Natural killer cell treated with Interleukin-12 subunit alpha and Interleukin-12 subunit beta and Interleukin-15 and Interleukin-18, amount 100 ng/mL, for 72 hours (primary cell): ENCODE measurements at places on chromosomes 7 and 10. TPM values are rescaled to one million over a fixed set of nuclear protein-coding genes. Genes with fewer than 3 reads are reported as not detected.

OR6B1 gene
- not detected for total RNA-seq

CD36 gene
- not detected for total RNA-seq

CXCL12 gene
- not detected for total RNA-seq

CTBP2 gene
- total RNA-seq = 76.4 TPM

STK17A gene
- 67.6 TPM for total RNA-seq

ZNF425 gene
- 1.4 TPM for total RNA-seq

DNA sequence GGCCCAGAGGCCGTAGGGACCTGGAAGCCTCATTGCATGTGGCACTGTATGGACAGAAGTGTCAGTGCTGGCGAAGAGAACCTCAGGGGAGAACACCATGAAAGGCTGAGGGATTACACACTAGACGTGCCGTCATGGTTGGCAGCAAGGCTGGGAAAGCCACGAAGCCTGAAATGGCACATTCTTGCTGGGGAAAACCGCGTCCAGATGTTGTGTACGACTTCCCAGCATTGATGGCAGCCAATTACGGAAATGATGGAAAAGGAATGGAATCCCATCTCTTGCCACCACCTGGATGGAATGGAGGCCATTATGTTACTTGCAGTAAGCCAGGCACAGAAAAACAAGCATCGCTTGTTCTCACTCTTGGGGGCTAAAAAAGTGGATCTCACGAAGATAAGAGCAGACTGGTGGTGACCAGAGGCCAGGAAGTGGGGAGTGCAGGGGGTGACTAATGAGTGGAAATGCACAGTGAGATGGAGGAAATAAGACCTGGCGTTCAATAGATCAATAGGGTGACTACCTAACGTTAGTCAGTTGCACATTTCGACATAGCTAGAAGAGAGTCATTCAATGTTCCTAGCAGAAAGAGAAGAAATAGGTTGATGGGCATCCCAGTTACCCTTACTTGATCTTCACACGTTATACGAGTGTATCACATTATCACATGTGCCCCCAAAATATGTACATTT, 14.6 kb upstream of the PWWP2B start:
- DNase-seq = peak; percentile 60
- no peaks in the 10 kb centered on the region for H3K27me3 ChIP-seq
- peak overlapping the region; percentile 36 for H3K4me3 ChIP-seq
- peaks cover 26% of the 10 kb centered on the region for H3K4me1 ChIP-seq

DNA sequence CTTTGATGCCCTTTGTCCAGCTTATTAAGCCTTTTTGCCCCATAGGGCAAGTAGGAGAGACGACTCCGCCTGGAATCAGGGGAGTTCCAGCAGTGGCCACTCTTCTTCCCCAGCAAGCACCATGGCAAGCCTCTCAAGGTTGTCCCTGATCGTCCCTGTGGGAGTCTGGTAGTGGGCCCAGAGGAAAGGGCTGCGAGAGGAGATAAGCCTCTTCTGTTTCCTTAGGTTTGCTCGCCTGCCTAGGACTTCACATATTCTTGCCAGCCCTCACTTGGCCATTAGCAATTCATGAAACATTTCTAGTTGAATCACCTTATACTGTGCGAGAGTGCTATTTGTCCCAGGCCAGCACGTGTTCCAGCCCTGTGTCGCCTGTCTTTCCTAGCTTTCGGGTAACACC, 47.8 kb upstream of the CPN1 start:
- no peak for DNase-seq
- peaks cover 4% of the 10 kb centered on the region for H3K4me1 ChIP-seq
- H3K27ac ChIP-seq = no peak overlapping the region
- no peaks in the 10 kb centered on the region for H3K36me3 ChIP-seq

DNA sequence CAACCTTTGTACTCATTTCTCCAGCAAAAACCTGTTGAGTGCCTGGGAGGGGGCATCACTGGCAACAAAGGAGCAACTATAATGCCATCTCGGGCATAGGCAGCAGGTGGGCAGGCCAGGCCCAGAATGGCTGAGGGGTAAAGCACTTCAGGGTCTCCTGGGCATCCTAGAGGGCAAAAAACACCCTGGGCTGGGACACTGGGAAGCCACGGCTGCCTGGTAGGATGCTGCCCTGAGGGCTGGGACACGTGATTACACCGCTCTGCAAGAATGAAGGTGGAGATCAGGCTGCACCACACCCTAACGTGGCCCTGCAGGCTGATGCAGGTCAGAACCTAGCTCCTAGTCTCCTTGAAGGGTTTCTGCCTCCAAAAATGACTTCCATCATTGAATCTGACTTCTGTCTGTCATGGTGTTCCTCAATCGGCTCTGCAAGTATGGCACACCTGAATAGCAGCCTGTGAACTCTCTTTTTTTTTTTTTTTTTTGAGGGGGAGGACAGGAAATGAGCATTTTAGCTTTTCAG, 4.5 kb upstream of the TRAPPC14 start:
- no peaks in the 10 kb centered on the region for H3K36me3 ChIP-seq
- no peak overlapping the region for H3K27ac ChIP-seq
- peaks cover 29% of the 10 kb centered on the region for H3K27me3 ChIP-seq
- no peak for DNase-seq

- H3K27me3 ChIP-seq = no peaks in the 10 kb centered on the region
- DNase-seq = no peak
- peak overlapping the region; percentile 11 for H3K27ac ChIP-seq
- H3K4me1 ChIP-seq = peaks cover 17% of the 10 kb centered on the region
Observed at GRCh38 chr7:583410-584121, 63.9 kb upstream of the PDGFA start.

GRCh38 chr10:70982443-70982842, 94.1 kb upstream of the PCBD1 start:
- peak overlapping the region; percentile 80 for H3K27ac ChIP-seq
- H3K4me1 ChIP-seq = peaks cover 44% of the 10 kb centered on the region
- no peak for DNase-seq
- peak overlapping the region; percentile 69 for H3K4me3 ChIP-seq

DNA sequence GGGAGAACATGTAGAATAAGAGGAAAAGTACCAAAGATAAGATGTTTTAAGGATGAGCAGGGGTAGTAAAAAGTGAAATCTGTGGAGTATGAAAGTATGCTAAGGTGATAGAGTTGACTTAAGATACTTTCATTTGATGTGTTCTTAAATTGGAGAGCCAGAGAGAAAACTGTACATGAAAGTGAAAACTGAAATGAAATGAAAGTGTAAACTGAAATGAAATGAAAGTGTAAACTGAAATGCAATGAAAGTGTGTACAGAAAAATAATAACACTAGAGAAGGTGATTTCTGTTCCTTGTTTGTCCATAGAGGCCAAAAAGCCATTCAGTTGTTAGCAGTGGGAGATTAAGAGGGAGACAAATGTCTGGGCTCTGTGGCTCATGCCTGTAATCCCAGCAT, 17.5 kb downstream of the AHR start:
- no peak for DNase-seq
- no peak overlapping the region for H3K4me3 ChIP-seq
- H3K4me1 ChIP-seq = peaks cover 7% of the 10 kb centered on the region
- H3K27me3 ChIP-seq = no peaks in the 10 kb centered on the region
- H3K27ac ChIP-seq = no peak overlapping the region

DNA sequence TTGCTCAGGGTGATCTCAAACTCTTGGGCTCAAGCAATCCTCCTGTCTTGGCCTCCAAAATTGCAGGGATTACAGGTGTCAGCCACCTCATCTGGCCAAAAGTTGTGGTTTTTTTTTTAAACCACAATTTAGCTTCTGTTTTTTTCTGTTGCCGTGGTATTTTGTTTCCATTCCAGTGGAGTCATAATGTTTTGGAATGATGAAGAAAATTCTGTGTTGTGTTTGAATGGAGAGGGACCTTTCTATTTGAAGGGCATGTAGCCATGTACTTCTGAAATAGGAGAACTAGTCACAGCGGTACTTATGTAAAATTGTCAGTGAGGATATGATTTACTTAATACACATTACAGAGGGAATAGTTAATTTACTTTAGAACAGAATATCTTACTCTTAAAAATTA, 201.3 kb downstream of the ARL4A start:
- peaks cover 7% of the 10 kb centered on the region for H3K27me3 ChIP-seq
- H3K4me3 ChIP-seq = no peak overlapping the region
- H3K4me1 ChIP-seq = no peaks in the 10 kb centered on the region
- no peak for DNase-seq

GRCh38 chr7:24740871-24741270, 16.4 kb downstream of the GSDME start:
- H3K27ac ChIP-seq = no peak overlapping the region
- H3K4me3 ChIP-seq = no peak overlapping the region
- no peak for DNase-seq
- H3K27me3 ChIP-seq = peaks cover 26% of the 10 kb centered on the region

GRCh38 chr10:93826355-93826754, 67.4 kb upstream of the SLC35G1 start:
- no peaks in the 10 kb centered on the region for H3K36me3 ChIP-seq
- H3K4me1 ChIP-seq = peaks cover 3% of the 10 kb centered on the region
- H3K27me3 ChIP-seq = peaks cover 35% of the 10 kb centered on the region
- no peak overlapping the region for H3K4me3 ChIP-seq
- no peak overlapping the region for H3K27ac ChIP-seq

GRCh38 chr7:27364344-27364758, 121.7 kb downstream of the EVX1 start:
- H3K36me3 ChIP-seq = no peaks in the 10 kb centered on the region
- H3K27ac ChIP-seq = no peak overlapping the region
- DNase-seq = no peak
- no peaks in the 10 kb centered on the region for H3K4me1 ChIP-seq
- H3K4me3 ChIP-seq = no peak overlapping the region

DNA sequence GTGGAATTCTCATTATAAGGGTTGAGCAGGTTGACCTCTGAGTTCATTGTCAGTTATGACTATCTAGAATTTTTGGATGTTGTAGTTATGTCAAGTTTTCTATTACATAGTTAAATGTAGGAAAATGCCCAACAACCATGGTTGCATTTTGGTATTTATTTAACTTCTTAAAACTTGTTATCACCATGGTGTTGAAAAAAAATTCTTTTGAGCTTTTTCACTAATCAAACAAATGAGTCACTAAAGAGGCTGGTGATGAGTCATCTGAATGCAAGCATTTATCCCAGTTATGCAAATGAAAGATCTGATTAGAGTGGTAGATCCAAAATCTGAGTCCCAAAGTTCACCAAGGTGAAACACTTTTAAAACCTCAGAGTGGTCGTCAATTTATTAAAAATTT, 624.7 kb upstream of the IGFBP3 start:
- H3K4me1 ChIP-seq = no peaks in the 10 kb centered on the region
- no peaks in the 10 kb centered on the region for H3K36me3 ChIP-seq
- no peak overlapping the region for H3K27ac ChIP-seq

GRCh38 chr10:48552946-48553564, 51.8 kb downstream of the ARHGAP22 start:
- H3K27me3 ChIP-seq = no peaks in the 10 kb centered on the region
- no peak for DNase-seq
- H3K36me3 ChIP-seq = no peaks in the 10 kb centered on the region
- no peak overlapping the region for H3K27ac ChIP-seq

DNA sequence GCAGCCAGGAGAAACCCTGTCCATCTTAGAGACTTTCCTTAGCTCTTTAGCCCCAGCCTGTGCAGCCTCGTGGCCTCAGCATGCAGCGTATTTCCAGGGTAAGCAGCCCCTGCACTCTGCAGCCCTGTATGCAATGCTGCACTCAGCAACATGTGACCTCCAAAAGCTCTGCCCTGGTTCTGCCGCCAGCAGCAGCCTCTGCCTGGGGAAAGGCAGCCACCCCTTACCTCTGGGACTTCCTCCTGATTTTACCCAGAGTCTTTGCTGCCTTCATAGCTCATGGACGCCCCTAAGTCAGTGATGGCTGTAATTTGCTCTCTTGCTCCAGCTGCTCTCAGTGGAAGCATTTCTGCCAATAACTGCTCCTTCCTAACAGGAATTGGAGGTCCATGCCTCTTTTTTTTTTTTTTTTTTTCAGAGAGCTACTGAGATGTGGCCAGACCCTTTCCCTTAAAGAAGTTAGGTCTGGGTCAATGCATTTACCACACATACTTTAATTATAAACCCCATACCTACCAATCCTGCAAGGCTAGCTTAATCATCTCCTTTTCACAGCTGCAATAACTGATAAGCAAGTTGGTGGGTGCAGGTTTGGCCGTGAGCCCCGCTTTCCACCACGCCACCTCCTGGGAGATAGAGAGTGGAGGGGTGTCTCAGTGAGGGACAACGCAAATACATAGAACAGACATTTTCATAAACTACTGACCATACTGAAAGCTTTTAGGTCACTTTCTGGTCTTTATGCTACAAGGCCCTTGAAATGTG, 71.7 kb downstream of the RAMP3 start:
- H3K4me3 ChIP-seq = no peak overlapping the region
- H3K36me3 ChIP-seq = no peaks in the 10 kb centered on the region
- no peak overlapping the region for H3K27ac ChIP-seq
- H3K4me1 ChIP-seq = no peaks in the 10 kb centered on the region

DNA sequence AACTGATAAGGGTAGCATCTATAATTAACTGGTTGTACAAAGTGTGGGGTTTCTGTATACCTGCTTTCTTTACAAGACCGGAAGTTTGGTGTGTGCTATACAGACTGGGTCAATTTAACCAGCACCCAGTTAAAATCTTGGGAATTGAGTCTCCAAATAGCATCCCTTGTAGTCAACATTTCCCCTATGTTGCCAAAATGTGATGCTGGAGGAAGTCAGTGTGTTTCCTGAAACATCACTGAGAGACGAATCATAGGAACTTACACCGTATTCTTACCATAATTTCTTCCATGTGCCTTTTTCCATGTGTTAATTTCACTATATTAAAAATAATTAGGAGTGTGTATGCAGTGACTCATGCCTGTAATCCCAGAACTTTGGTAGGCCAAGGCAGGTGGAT, 1.7 kb downstream of the AKR1C4 start:
- DNase-seq = no peak
- peaks cover 10% of the 10 kb centered on the region for H3K36me3 ChIP-seq
- H3K4me1 ChIP-seq = no peaks in the 10 kb centered on the region
- no peak overlapping the region for H3K4me3 ChIP-seq

GRCh38 chr7:112422842-112423496, 27.3 kb upstream of the IFRD1 start:
- no peaks in the 10 kb centered on the region for H3K36me3 ChIP-seq
- no peaks in the 10 kb centered on the region for H3K27me3 ChIP-seq
- peak overlapping the region; percentile 24 for H3K4me3 ChIP-seq
- peaks cover 14% of the 10 kb centered on the region for H3K4me1 ChIP-seq

DNA sequence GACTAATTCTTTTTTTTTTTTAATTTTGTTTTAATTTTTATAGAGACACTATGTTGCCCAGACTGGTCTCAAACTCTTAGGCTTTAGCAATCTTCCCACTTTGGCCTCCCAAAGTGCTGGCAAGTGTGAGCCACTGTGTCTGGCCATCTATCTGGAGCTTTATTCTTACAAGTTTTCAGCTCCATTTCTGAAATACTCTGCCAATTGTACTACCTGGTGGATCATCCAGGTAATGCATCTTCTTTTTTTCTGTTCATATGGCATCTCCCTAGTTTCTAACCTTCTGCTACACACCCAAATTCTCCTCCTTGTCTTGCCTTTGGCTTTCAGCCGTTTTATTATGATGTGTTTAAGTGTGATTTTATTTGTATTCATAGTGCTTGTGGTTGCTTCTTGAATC, 40.2 kb downstream of the ZNF365 start:
- DNase-seq = no peak
- no peaks in the 10 kb centered on the region for H3K4me1 ChIP-seq
- H3K36me3 ChIP-seq = peaks cover 32% of the 10 kb centered on the region
- no peak overlapping the region for H3K27ac ChIP-seq

GRCh38 chr10:28127881-28128280, 129.0 kb upstream of the ODAD2 start:
- no peak overlapping the region for H3K27ac ChIP-seq
- H3K27me3 ChIP-seq = no peaks in the 10 kb centered on the region
- no peak for DNase-seq
